ENCODE measurements at places on chromosomes 5 and 9.

- no peak for DNase-seq
Measured at GRCh38 chr5:78644741-78645300, 3.8 kb downstream of the LHFPL2 start.

- DNase-seq: no peak
Measured at GRCh38 chr5:147388184-147389108, 121.4 kb downstream of the DPYSL3 start.

- DNase-seq: no peak
Measured at GRCh38 chr9:94900222-94901018, 173.9 kb downstream of the AOPEP start.

DNA sequence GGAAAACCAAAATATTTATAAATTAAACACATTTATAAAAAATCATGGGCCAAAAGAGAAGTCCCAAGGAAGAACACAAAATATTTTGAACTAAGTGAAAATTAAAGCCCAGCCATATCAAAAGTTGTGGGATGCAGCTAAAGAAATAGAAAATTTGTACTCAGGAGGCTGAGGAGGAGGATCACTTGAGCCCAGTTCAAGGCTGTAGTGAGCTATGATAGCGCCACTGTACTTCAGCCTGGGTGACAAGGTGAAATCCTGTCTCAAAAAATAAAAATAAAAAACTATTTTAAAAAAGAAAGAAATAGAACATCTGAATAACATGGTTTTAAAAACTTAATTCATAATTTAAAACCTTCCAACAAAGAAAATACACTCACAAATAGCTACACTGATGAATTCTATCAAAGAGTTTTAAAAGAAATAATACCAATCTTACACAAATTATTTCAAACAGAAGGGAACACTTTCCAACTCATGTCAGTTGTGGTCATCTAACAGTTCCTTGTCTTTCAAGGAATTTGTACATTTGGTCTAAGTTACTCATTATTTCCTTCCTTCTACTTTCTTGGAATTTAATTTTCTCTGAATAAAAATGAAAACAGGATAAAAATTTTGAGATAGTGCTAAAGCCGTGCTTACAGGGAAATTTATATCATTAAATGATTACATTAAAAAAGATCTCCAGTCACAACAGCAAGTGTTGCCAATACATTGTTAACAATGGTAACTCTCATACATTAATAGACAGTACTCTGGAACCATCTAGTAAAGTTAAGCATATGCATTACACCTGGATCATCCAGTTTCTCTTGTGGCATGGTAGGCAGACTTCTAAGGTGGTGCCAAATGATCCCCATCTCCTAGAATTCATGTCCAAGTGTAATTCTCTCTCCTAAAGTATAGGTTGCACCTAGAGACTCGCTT, 17.8 kb downstream of the PTBP3 start:
- no peak for DNase-seq

DNA sequence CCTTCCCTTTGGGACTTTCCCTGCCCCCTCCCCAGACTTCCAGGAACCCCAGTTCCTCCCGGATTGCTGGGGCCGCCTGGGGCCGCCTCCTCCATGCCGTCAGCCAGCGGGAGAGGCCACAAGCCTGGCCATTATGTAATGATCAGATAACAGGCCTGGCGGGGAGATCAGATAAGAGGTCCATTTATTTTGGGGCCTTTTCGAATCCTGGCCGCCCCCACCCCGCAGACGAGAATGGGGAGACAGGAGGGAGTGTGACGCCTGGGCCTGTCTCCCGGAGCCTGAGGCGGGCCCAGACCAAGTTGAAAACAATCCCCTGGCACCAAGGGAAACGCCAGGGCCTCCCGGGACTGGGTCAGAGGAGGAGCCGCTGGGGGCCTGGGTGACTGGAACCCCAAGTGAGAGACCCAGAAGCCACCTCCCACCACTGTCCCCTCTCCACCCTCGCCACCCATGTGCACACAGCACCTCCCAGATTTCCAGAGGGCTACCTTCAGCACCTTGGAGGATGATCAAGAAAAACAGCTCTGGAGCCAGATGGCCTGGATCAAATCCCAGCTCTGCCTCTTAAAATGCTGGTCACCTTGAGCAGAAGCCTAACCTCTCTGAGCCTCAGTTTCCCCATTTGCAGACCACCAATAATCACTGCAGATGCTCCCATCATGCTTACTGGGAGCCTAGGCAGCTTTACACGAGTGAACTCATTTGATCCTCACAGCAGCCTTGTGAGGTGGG, 7.8 kb downstream of the ENG start:
- no peak for DNase-seq

- no peak for DNase-seq
Measured at GRCh38 chr5:94288937-94289336, 329.5 kb downstream of the KIAA0825 start.

GRCh38 chr9:128523199-128523925, 18.8 kb downstream of the GLE1 start:
- no peak for DNase-seq

DNA sequence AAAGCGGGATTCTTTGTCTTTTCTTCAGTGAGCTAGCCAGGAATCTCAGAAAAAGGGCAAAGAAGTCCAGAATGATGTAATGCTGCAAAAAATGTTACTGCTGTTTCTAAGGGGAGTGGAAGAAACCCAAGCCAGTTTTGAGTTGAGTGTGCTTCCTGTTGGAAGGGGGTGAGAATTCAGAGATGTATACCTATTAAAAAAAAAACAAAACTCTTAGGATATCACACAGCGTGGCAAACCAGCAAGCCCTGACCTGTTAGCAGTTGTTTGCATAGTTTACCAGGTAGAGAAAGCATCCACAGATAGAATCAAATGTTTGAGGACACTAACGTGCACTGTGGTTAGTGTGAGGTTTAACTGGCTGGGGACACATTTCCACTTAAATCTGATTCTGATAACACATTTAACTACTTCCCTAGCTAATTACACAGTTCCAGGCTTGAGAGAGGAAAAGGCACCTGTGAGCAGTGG, 11.4 kb downstream of the BASP1 start:
- no peak for DNase-seq

- no peak for DNase-seq
Measured at GRCh38 chr9:72292256-72292682, 72.7 kb downstream of the ZFAND5 start.

DNA sequence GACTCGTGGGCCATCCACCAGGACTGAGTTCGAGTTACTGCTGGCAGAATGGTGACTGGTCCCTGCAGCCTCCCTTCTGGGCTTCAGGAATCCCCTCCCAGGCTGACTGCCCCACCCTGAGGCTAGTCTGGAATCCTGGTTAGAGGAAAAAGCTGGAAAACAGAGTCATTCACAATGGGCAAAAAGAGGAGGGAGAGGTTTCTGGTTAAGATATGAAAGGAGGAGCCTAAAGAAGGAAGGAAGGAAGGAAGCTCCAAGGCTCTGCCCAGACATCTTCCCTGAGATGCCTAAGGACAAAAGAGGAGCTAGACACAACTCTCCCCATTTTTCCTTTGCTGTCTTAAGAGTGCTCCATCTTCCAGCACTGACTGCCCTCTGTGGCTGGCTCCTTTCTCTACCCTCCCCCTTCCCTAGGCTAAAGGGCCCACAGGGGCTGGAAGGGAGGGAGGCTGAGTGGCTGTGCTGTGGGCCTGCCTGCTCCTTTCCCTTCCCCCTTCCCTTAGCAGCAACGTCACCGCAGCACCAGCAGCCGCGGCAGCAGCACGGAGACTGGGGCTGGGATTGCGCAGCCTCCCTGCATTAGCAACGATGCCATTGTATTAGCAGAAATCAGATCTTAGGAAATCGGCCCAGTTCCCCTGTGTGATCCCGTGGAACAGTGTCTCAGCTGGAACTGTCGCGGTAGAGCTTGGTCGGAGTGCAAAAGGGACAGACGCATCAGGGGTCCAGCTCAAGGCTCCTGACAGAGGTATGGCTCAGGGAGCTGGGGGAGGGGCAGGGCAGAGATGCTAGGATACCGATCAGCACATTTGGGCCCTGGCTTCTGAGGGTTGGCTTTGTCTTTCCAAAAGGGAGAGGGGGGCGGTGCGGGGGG, 48.7 kb downstream of the RUSC2 start:
- peak; percentile 27 for DNase-seq

- DNase-seq: no peak
Measured at GRCh38 chr5:124705577-124705976, 40.9 kb downstream of the ZNF608 start.

DNA sequence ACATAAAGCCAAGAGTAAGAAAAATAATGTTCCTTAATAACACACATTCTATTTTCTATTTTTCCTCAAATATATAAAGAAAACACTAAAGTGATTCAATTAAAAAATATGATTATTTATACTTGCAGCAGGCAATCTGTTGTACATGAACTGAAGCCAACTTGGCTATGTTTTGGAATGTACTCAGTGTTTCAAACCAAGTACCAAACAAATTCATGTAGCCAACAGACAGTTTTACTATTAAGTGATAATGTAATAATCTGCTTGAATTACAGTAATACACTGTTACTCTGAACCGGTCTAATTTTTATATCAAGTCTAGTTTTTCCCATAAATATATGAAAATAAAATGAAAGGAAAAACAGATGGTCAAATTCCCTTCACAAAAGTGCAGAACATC, 58.0 kb downstream of the CEP120 start:
- no peak for DNase-seq

- no peak for DNase-seq
Measured at GRCh38 chr9:6955251-6955921, 197.6 kb downstream of the KDM4C start.

- DNase-seq: no peak
Measured at GRCh38 chr5:4013106-4013898, 417.7 kb downstream of the IRX1 start.

GRCh38 chr5:38008198-38008597, 168.4 kb upstream of the GDNF start:
- DNase-seq: no peak

DNA sequence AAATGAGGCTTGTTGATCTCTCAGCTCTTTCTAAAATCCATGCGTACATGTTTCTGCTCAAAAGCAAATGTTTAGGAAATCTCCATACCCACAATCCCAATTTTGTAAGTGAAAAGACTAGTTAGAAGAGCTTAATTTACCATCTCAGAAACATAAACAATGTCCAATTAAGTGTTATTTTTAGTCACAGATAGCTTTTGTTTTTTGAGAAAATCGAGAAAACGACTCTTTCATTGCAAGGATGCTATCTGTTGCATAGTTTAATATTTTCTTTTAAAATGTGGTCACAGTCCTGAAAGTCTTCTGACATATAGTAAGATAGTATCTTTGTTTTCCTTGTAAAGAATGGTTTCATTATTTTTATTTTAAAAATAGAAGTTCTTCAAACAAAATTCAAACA, 338.0 kb upstream of the DAB2 start:
- no peak for DNase-seq

DNA sequence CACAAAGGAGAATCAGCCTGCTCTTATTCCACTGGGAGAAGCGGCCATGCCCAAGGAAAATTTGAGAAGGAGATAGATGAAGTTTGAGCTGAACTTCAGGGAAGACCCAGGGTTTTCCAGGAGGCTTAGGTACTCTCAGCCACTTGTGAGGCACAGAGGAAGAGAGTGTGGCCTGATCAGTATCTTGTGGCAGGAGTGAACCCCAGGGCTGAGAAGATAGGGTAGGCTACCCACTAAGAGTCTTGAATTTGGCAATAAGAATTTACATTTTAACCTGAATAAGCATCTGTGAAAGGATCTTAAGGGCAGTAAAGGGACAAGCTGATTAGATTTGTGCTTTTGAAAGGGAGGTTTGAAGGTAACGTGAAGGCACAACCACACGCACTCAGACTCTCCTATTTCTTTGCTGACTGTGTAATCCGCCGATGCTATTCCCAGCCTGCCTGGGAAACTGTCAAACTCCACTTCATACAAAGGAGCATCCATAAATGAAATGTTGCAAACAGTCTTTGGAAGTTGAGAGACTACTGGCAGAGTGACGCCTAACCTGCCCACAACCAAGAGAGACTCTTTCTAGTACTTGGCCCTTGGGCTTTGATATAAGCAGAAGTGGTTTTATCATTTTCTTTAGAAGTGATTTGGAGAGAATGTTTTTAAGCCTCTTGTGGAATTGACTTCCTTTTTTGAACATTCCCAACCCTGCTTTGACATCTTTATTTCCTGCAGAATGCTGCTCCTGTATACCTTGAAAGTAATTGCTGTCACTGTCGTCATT, 108.2 kb upstream of the VCAN start:
- DNase-seq: no peak

- DNase-seq: no peak
Measured at GRCh38 chr9:93600504-93600903, 24.1 kb downstream of the PHF2 start.

DNA sequence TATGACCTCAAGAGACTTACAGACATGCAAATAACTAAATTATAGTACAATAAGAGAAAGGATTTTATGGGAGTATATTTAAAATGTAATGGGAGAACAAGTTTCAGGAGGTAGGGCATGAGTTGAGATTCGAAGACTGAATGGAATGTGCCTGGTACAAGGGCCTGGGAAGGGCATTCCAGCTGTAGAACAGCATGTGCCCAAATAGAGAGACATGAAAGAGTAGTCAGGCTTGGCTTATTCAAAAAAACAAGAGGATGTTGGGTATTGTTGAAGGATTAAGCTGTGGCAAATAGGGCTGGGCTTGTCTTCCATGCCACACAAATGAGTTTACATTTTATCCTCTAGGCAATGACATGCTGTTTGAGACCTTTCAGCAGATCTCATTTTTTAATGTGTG, 86.9 kb downstream of the FOCAD start:
- DNase-seq: no peak

- no peak for DNase-seq
Measured at GRCh38 chr5:66821688-66822429, 225.7 kb downstream of the MAST4 start.

DNA sequence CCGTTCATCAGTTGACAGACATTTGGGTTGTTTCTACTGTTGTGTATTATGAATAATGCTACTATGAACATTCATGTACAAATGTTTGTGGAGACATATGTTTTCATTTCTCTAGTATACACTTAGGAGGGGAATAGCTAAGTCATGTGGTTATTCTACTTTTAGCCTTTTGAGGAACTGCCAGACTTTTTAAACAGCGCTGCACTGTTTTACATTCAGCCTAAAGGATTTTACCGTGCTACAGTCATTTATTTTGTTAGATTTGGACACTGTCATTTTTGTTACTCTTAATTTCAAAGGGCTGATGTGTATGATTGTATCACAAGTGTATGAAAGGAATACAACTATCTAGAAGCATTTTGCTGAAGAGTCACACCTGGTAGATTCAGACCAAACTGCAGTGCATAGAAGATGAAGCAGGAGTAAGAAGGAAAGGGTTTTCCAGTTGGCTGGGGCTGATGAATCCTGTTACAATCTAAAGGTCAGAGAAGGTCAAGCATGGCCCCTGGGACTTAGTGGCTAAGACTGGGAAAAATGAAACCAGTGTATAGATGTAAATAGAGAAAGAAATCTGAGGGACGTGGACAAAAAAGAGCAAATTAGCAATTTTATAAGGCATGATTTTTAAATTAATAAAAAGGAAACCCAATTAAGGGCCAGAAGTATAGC, 509.7 kb downstream of the PSAT1 start:
- no peak for DNase-seq

GRCh38 chr5:133474851-133475590, 137.3 kb downstream of the FSTL4 start:
- DNase-seq: no peak

Data from progenitor cell of endocrine pancreas (in vitro differentiated cells).